GM12865 (cell line): ENCODE measurements at places on chromosomes 7 and 10.
A peak's percentile ranks its signal among the peaks of the same experiment; 100 is the strongest.

- DNase-seq: no peak
These were observed 94.2 kb upstream of the CXCL12 start for GRCh38 chr10:44478876-44479705.

DNA sequence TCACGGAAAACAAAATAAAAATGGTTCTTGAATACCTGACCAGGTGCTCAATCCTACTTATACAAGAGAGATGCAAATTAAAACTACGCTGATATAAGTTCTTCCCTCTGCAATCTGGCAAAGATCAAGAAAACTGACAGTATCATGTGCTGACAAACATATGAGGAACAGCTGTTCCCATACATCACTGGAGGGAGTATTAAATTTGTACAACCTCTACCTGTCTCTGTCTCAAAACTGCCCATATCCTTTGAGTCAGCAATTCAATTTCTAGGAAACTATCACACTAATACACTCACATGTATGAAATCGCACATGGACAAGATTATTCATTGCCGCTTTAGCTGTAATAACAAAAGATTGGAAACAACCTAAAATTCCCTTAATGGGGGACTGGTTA, 11.0 kb upstream of the IL6 start:
- no peak for DNase-seq

DNA sequence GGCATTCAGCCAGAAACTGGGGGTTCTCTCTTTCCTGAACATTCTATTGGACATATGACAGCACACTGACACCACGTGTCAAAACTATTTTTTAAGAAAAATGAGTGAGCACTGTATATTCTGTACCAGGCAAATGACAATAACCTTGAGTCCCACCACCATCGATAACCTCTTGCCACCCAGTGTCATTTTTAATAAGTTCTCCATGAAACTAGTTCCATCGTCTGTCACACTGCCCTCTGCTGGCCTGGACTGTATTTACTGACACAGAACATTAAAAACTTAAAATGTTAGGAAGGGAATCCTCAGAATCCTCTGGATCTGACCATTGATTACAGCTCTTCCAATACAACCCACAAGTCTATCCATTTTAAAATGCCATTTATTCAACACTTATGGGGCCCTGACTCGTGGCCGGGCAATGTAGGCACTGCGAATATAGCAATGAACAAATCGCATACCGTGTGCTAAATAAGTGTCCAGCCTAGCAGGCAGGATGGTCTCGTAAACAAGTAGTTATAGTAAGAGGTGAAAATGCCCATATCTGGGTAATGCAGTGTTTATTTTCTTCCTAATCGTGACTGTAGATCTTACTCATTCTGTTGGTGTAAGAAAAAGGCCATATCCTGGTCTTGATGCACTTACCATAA, 35.9 kb upstream of the CACNB2 start:
- DNase-seq: peak; percentile 56

DNA sequence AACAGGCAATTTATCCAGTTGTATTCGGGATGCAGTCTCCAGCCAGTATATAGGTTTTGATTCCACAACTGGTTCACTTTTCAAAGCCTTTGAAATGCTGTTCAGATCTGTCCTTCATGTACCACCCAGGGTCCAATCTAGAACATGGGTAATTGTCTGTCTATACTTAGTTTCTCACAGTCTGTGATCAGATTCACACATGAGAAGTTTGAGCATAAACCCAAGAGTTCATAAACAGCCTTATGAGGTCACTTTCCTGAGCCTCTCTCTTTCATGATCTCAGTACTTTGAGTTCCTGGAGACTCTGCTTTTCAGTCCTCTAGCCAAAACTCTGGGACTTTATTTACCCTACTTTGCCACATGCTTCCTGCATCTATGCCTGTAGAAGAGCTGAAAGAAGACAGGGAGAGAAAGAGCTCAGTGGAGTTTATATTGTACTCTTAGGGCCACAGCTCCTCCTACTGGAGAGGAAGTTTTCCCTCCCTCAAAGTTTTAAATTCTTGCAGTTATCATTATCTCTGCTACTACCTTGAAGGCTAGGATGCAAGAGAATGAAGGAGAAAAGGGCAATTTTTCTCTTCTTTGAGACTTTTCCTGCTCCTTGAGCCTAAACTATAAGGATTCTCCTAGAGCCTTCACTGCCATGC, 172.0 kb downstream of the ZEB1 start:
- DNase-seq: peak; percentile 66

DNA sequence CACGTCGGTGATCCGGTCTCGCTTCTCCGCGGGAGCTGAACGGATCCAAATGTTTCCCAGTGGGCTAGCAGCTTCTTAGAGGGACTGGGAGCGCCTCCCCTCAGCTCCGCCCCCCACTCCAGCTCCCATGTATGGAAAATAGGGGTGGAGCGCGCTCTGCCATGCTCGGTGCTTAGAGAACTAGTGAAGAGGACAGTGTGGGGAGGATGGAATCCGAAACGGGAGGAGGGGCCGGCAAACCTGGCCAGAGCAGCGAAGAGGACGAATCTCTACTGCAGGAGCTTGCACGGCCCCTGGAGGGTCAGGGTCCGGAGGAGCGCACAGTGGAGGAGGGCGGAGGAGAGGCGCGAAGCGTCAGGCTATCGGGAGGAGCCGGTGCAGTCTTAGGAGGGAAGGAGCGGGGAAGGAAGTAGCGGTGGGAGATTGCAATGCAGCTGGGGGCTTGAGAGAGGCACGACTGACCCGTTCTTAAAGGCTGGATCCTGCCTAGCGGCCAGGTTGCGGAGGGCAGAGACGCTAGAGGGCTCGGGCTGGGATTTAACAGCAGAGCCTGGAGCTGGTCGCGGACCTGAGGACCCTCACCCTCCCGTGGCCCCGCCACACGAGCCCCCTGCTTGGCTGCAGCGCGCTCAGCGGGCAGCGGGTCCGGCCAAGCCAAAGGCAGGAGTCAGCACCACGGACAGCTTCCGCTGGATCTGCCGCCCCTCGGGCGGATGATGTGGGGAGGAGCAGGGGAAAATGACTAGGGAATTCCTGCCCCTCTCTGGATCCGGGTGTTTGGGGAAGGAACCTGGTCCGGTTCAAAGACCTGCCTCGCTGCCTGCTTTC, at the start of gene PRLHR:
Gene PRLHR (minus strand): TSS at position 51 of the 828 bp plus-strand sequence. CDS start 404 bp downstream, outside the sequence.
- no peak for DNase-seq

DNA sequence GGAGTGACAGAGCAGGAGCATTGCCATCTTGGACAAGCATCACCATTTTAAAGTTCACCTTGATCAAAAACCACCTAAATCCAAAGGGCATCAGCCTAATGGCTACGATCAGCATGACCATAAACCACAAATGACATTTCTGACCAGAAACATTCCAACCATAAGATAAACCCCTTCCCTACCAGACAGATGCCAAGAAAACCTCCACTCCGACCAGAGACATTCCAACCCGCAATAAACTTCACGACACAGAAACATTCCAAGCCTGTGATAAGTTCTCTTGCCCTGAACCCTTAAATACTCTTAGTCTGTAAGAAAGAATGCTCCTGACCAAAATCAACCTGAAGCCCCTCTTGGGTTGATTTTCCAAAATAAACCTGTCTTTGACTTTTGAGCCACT, 606.9 kb downstream of the POM121L12 start:
- DNase-seq: no peak

DNA sequence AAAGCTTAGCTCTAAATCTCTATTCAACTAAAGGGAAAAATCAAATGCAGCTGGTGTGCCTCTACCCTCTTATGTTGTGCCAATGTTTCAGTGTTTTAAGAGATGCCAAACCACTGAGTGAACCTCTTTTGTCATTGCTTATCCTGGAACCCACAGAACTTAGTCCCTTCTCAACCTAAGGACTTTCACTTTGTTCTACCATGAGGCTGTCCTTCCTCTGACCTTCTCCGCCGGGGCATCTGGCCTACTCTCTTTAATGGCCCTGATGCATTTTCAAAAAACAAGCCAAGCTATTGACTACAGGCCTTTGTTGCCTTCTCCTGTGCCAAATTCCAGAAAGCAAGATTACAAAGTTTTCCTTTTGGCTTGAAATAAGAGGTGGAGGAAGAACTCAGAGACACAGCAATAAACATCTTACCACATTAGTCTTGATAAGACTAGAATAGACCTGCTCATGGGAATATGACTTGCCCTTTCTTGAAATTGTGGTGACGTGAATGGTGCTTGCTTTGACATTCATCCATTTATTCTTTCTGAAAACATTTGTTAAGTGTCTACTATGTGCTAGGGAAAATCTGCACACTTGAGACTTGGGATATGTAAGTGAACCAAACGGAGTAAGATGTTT, 253.2 kb upstream of the SMIM30 start:
- no peak for DNase-seq

GRCh38 chr7:75639071-75639885, 99.5 kb downstream of the HIP1 start:
- DNase-seq: peak; percentile 51

DNA sequence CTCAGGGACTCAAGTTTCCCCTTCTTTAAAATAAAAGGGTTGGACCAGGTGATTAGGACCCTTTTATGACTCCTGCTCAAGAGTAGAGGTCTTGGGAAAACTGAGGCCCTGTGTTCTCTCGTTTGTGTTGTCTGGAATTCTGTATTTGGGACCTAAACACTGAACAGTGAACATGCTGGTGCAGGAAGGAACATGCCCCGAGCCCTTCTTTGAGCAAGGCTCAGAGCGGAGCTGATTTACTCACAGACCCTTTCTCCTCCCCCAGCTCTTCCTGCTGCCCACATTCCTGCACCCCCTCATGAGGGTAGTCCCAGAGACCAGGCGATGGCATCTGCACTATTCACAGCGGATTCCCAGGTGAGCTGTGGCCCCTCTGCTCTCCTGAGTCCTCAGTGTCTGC, 14.2 kb downstream of the ZKSCAN1 start:
- no peak for DNase-seq

DNA sequence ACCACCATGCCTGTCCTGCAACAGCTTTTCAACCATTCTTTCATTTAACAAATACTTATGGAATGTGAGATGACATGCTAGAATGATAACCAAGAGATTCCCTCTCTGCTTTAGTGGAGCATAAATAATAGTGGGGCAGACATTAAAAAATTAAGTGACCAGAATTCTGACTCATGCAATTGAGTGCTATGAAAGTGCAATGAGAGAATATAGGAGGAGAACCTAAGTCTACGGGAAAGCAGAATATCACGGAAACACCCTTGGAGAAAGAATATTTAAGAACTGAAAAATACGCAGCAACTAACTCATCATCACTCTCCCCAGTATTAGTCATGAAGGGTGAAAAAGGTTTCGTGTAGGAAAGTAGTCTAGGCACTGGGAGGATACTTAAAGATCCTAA, 7.1 kb downstream of the KIF5B start:
- DNase-seq: no peak

GRCh38 chr7:55022002-55022985, 3.5 kb downstream of the EGFR start:
- no peak for DNase-seq

DNA sequence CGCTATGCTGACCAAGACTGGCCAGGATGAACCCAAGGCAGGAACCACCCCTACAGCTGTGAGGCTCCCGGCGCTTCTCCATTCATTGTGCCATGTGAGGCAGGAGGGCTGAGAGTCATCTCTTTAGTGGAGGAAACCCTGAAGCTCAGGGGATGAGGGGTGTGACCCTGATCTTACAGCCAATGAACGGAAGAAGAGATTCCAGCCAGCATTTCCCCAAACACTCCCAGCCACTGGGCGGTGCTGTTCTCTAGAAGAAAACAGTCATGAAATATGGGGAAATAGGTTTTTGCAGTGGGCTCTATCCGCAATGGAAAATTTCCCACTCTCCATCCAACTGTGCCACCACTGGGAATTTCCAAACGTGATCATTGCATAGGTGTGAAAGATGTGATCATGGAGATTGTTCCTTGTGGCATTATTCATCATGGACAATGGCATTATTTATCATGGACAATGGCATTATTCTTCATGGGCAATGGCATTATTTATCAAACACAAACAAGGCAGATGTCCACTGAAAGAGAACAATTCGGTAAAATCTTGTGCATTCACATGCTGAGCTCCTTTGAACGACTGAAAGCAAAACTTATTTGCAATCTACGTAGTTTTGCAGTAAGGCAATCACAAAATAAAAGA, 14.0 kb upstream of the SLC18A2 start:
- peak; percentile 28 for DNase-seq

GRCh38 chr7:94054130-94054529, 50.0 kb upstream of the BET1 start:
- no peak for DNase-seq

GRCh38 chr10:23095404-23095965, at the start of gene MSRB2:
Gene MSRB2, plus strand, starts transcription at chr10:23095579. Its CDS starts 30 bp downstream, at chr10:23095609.
- DNase-seq: peak; percentile 96

DNA sequence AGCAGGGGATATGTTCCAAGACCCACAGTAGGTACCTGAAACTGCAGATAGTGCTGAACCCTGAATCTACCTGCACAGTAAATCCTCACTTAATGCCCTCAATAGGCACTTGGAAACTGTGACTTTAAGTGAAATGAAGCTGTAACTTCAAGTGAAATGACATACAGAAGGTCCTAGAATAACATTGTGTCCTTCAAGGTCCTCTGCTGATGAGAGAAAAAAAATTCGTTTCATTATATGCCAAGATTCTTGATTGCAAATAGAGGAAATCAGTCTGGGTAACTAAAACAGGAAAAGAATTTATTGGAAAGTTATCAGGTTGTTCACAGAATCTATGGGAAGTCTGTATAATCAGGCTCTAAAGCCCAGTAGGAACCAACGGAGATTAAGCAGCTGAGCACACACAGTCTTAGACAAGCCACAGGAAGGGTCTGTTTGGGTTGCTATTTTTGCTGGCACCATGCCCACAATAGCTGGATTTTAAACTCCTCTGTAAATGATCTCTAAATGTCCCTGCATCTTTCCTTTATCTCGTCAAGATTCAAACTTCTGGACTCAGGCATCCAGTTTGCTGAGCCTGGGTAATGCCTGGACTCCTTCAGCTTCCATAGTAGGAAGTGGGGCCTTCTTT, 57.5 kb downstream of the EXOC4 start:
- no peak for DNase-seq

DNA sequence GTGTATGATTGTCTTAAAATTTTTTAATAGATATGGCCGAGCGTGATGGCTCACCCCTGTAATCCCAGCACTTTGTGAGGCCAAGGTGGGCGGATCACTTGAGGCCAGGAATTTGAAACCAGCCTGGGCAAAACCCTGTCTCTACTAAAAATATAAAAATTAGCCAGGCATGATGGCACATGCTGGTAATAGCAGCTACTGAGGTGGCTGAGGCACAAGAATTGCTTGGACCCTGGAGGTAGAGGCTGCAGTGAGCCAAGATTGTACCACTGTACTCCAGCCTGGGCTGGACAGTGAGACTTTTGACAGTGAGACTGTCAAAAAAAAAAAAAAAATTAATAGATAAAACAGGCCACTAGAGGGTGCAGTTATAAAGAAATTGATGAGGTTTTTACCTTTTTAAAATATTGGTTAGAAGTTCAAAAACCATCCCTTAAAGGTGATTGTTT, 20.5 kb downstream of the NOM1 start:
- no peak for DNase-seq

- no peak for DNase-seq
These were observed 12.0 kb upstream of the LIPA start for GRCh38 chr10:89263531-89263930.
